ENCODE measurements at places on chromosomes 7 and 10.

- DNase-seq, result peak; percentile 84
Measured at GRCh38 chr10:35195361-35196306, 69.0 kb downstream of the CREM start.

DNA sequence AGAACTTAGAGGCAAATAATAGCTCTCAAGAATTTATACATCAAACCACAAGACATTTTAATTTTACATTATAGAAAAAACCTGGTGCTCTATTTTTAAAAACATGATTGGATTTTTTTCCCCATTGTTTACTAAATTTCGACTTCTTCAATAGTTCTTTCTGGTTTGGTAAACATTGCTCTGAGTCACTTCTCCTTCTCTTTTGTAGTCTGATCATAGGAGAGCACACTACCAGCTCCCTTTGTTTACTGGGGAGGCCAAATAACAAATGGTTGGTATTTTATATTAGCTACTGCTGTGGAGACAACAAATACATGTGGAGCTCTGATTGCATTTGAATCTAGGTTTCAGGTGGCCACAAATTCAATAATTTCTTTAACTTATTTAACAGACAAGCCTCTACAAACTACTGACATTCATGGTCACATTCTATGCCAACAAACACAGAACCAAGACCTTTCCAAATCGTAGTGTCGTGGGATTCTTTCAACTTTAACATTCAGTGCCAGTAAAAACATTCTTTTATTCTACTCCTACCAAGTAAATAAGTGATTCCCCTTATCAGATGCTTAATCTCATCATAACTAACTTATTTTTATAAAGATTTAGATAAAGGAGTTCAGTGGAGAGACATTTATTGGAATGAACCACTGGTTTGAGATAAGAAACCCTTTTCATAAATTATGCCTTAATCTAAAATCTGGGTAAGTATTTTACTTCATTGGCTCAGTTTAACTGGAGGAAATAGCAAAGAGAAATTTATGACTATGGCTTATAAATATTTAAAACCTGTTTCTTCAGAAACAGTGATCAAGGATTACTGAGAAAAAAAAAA lies 17.7 kb upstream of the FXYD4 start:
- no peak for DNase-seq

DNA sequence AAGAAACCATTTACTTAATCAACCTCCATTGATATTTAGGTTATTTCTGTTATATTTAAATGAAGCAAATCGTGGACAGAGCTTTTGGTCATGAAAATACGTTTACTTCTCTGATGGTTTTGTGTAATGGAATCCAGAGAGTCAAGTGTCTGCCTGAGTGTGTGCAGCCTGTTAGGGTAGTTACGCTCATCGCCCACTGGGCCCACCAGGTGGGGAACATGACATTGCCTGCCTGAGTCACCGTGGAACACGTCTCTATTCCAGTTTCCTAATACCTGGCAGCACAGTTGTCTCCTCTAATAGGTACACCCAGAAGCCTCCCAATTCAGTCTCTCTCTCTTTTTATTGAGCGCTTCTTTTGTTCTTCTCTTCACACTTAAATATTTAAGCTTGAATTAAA lies 91.0 kb downstream of the ADCY1 start:
- DNase-seq, result no peak

GRCh38 chr10:126235979-126236851 lies 152.1 kb downstream of the ADAM12 start:
- DNase-seq, result no peak

GRCh38 chr7:71325151-71325550 lies 193.2 kb downstream of the GALNT17 start:
- DNase-seq, result no peak

- no peak for DNase-seq
Measured at GRCh38 chr10:116237970-116238369, 35.0 kb downstream of the GFRA1 start.

DNA sequence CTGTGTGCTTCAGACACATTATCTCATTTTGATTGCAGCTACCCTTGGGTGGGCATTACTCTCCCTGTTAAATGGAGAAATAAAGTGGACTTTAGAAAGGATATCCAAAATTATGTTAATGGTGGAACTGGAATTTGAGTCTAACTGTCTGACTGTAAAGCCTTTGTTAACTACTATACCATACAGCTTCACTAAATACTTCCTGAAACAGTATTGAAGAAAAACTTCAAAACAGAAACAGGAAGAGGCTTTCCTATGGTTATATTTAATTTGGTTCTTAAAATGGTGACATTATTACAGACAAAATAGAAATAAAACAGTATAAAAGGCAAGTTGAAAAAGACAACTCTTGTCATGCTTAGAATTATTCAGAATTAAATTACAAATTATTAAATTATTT lies 25.0 kb downstream of the SPAG6 start:
- DNase-seq, result no peak

GRCh38 chr7:28258240-28258639 lies 77.6 kb upstream of the JAZF1 start:
- DNase-seq, result no peak

- no peak for DNase-seq
Measured at GRCh38 chr10:7948371-7949000, 106.0 kb upstream of the GATA3 start.

DNA sequence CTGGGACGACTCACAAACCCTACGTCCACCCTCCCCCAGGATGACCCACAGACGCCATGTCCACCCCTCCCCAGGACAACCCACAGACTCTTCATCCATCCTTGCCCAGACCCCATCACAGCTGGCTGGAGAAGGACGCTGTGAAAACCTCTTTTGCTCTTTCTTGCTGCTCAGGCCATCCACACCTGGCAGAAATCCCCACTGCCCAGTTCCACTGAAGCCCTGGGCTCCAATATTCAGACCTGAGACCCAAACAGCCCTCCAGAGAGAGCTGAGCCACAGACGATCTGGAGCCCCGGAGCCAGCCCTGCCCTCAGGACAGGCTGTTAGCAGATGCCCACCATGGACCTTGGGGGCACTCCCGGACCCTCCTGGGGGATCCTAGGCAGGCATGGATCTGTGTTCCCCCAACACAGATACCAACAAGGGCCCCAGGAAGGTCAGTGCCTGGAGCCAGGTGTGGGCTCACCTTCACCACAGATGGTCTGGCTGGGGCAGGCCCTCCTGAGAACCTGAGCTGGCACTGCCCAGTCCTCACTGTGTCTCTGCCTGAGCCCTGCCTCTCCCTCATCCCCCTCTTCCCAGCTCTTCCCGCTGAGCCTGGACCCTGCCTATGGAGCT lies 226.2 kb downstream of the PTPRN2 start:
- DNase-seq, result no peak

- DNase-seq, result no peak
Measured at GRCh38 chr7:135597181-135597925, 39.6 kb downstream of the NUP205 start.

GRCh38 chr10:47156873-47157272 lies 143.1 kb upstream of the GDF10 start:
- DNase-seq, result no peak

DNA sequence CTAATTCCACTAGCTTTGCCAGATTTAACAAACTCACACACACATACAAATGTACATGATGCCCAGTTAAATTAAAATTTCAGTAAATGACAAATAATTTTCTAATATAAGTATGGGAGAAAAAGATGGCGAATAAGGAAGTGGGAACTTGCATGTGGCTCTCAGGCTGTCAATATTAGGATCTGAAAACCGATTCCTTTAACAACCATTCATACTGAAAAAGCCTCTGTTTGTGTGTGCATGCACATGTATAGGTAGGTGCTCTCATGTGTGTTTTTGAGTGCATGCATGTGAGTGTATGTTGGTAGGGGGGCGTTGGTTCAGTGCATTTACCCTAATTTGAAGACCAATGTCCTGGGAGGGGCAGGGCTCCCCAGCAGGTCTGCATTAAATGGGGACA lies 125.3 kb downstream of the HTR7 start:
- DNase-seq, result no peak

DNA sequence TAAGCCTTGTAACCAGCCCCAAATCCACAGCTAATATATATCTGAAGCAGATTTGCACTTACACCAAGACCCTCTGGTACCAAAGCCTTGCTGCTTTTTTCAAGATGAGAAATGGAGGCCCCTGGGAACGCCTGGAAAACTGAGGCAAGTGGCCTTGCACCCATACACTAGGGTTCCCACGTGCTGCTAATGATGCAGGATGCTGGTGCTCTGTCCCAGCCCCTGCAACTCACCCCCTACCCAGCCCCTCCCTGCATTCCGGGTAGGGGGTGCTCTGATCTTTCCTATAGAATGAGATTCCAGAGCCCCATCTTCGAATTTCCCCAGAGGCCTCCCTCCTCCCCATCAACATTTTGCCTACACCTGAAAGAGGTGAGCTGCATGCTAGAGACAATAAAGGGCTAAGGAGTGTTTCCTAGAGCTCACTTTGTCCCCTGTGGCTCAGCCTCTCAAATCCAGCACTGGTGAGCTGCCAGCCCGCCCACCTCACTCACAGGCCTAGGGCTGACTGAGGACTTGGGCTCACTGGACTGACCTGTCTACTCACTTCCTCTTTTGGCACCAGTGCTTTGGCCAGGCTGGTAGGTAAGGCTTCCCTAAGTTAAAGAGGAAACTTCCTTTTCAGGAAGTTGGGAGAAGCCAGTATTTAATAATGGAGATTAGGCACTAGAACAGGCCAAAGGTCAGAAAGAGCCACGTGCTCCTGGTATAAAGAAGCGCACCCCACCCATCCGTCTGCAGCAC lies 9.8 kb downstream of the RBP4 start:
- DNase-seq, result no peak

GRCh38 chr7:158050978-158051651 lies 536.5 kb downstream of the PTPRN2 start:
- DNase-seq, result no peak

- no peak for DNase-seq
Measured at GRCh38 chr10:80161321-80162083, 29.0 kb downstream of the PLAC9 start.

DNA sequence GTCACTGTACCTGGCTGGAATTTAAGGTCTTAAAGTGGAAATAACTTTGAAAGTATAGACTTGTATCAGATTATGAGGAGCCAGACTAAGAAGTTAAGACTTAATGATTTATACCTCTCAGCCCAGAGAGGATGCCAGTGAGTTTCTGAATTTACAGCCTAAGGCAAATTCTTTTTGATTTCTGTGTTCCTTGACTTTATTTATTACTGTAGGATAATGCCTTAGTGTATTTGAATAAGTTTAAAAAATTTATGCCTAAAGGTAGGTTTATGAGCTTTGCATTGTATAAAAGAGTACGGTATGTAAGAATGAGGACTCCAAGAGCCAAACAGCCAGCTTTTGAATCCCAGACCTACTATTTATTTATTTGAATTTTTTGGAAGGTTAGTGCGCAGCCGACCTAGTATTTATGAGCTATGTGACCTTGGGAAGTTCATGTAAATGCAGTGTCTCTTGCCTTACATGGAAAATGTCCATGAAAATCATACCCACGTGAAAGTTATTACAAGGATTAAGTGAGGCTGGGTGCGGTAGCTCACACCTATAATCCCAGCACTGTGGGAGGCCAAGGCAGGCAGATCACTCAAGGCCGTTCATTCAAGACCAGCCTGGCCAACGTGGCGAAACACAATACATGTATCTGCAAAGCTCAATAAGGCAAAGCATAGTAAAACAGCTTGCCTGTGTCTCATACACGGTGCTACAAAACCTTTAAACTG lies 174.6 kb downstream of the AUTS2 start:
- no peak for DNase-seq

DNA sequence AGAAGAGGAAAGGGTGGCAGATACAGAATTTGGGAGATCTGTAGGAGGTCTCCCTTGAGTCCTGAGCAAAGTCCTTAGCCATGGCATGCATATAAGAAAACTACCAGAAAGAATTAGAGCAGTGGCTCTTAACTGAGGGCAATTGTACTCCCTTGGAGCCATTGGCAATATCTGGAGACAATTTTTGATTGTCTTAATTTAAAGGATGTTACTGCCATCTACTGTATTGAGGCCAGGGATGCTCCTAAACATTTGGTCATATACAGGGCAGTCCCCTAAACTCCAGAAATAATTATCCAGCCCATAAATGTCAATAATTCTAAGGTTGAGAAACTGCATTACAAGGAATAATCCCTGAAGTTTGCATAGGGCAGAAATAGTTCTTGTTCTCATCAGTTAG lies 136.4 kb upstream of the ODAD2 start:
- no peak for DNase-seq

GRCh38 chr7:49778731-49779270 lies 5.4 kb downstream of the VWC2 start:
- DNase-seq, result no peak

- DNase-seq, result no peak
Measured at GRCh38 chr7:52260046-52260665, 775.3 kb upstream of the POM121L12 start.

DNA sequence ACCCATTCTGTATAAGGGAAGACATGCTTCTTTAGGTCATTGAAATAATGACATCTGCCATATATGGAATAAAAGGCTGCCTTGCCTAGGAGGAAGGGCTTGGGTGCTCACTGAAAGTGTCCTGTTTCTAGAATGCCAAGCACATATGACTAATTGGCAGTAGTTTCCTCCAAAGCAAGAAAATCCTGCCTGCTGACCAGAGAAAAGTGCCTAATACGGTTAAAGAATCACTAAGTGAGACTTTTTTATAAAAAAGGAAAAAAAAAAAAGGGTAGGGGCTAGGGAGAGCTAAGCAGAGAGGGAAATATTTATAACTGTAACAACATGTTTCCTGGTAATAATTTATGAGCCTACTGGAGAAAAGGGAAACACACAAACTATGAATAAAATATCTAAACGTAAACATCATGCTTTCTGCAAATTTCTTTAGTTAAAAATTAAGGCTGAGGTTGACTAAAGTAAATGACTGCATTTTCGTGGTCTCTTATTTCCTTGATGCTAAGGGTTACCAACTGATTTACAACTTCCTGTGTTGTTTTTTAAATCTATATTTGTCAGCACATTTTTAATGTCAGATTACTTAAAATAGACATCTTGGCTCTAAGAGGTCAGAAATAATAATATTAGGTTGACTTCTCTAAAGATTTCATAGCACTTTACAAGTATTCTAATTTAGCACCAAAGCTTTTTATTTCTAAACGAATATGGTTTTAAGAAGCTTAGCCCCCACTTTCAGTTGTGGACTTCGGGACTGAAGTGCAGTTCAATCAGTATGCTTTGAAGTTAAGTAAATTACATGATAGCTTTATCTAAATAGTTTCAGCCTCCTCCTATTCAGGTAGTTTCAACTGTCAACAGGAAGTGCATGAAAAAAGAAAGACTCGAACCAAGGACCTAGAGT lies 89.6 kb downstream of the CABCOCO1 start:
- no peak for DNase-seq

DNA sequence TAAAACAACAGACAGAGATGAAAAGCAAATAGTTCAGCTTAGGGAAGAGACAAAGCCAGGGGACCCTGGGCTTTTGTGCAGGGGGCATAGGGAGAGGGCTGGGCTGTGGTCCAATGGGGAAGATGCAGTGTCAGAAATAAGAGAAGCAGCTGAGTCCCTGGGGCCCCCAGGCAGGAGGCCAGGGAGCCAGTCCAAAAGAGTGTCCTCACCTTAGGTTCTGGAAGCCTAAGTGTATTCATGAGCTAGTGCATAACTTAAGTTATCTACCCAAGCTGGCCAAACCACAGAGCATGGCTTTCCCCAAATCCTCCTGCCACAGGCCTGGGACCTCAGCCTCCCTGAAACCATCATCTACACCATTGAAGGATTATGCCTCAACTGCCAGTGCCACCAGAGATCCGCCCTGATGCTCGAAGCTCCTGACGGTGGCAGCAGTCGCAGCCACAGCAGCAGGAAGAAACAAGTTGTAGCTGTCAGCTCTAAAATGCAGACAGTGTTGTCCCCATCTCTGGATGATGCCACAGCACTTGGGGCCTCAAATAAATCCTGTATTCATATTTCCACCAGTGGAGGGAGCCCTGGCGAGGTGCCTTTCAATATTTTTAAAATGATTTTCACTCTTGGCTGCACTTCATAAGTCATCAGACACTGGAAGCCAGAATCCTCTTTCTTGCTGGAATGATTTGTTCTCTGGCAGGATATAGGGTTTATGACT lies 574.6 kb downstream of the GRID1 start:
- DNase-seq, result no peak

Data from stimulated activated naive B cell treated with anti-CD40 and anti-IgM and Interleukin-4, amounts not matched to agents 10 μg/mL and 1 μg/mL and 100 μg/mL, for 72 hours (primary cell).